ENCODE measurements at places on chromosomes 5 and 9. TPM values are rescaled to one million over a fixed set of nuclear protein-coding genes. Genes with fewer than 3 reads are reported as not detected.

ECPAS gene
- total RNA-seq = 74.2 TPM

GRCh38 chr9:18393340-18394130 lies 80.4 kb upstream of the ADAMTSL1 start:
- no peak for DNase-seq

FAM163B gene
- not detected for total RNA-seq

DNA sequence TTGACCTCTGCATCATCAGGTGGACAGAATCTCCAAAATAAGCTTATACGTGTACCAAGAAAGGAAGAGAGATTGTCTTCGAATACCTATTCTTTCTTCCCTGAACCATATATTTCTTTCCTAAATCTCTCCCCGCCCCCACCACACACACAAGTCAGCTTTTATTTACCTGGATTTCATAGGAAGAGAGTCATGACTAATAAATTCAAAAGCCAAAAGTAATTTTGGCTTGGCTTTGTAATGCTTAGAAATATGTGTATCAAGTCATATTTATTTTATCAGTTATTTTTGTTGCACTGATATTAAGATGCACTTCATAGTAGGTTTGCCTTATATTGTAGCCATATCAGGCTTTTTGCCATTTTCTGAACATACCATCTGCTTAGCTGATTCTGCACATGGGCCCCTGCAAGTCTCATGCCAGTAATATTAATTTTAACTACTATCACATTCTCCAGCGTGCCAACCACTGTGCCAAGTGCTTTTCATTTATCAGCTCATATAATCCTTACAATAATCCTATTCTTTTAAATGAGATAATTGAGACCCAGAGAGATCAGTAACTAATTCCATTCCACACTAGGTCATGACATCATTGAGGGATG lies 1405.3 kb upstream of the NUDT12 start:
- DNase-seq = no peak

PCDHGA7 gene
- 1.3 TPM for total RNA-seq

DNA sequence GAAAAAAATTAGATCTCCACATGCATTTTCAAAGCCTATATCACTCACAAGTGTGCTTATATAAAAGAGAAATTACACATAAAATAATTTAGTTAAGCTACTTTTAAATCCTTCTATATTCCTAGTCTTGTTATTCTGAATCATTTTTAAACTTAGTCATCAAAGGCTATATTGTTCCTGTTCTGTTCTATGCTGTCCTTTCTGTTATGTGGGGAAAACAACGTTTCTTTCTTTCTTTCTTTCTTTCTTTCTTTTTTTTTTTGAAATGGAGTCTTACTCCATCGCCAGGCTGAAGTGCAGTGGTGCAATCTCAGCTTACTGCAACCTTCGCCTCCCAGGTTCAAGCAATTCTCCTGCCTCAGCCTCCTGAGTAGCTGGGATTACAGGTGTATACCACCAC lies 389.2 kb upstream of the FTMT start:
- no peak for DNase-seq
